ENCODE measurements at places on chromosomes 11 and 22. TPM values are rescaled to one million over a fixed set of nuclear protein-coding genes. Genes with fewer than 3 reads are reported as not detected.

- no peak for DNase-seq
These were observed 30.1 kb downstream of the RCN1 start for GRCh38 chr11:32121012-32121411.

GRCh38 chr22:29093501-29094300 lies 20.9 kb downstream of the KREMEN1 start:
- DNase-seq, result no peak

DNA sequence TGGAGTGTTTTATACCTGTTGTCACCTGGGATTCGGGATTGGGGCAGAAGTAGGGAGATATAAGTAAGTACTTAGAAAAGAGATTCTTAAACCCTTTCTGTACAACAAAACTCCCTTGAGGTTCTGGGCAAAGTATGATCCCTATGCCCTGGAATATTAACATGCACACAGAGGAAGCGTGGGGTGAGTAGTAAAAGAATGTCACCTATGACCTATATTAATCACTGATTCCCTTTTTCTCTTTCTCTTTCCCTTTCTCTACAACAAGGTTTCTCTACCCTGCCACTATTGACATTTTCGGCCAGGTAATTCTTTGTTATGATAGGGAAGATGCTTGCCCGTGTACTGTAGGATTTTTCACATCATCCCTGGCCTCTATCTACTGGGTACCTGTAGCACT lies 209.7 kb upstream of the PLET1 start:
- DNase-seq, result no peak

GRCh38 chr22:20794650-20795413 lies 20.9 kb downstream of the SERPIND1 start:
- DNase-seq, result no peak

GRCh38 chr22:39098576-39098975 lies 1.5 kb downstream of the APOBEC3H start:
- DNase-seq, result no peak

DNA sequence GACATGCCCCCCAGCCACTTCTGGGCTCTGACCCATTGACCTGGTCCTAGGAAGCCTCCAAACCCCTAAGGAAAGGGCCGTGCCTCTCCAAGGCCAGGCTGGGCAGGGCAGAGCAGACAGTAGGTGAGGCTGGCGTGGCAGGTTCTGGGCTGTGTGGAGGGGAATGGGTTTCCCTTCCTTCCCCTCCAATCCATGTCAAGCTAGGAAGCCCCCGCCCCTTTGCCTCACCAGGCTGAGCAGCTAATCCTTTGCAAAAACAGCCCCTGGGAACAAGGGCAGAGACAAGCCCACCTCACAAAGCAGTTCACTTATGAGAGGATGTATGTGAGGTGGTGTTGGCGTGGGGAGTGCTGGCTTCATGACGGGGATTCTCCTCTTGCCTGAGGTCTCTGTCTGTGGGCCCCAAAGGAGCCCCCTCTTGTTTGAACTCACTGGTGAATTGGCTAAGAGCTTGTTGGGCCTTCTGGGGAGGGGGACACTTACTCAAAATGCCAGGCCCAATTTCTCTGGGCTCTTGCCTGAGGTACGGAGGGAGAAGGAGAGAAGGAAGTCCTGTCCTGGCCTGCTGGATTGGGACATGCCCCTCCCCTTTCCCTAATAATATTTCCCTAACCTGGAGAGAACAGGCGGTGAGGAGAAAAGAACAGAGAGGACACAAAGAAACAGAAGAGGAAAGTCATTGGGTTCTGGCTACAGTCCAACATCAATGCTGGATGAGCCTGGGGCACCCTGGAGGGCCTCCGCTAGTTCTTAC lies 1.6 kb upstream of the TRIM29 start:
- DNase-seq, result no peak

- DNase-seq, result no peak
These were observed 60.2 kb downstream of the MICAL3 start for GRCh38 chr22:17964156-17964555.

- no peak for DNase-seq
These were observed 15.5 kb upstream of the DEPDC7 start for GRCh38 chr11:33000181-33000580.

DNA sequence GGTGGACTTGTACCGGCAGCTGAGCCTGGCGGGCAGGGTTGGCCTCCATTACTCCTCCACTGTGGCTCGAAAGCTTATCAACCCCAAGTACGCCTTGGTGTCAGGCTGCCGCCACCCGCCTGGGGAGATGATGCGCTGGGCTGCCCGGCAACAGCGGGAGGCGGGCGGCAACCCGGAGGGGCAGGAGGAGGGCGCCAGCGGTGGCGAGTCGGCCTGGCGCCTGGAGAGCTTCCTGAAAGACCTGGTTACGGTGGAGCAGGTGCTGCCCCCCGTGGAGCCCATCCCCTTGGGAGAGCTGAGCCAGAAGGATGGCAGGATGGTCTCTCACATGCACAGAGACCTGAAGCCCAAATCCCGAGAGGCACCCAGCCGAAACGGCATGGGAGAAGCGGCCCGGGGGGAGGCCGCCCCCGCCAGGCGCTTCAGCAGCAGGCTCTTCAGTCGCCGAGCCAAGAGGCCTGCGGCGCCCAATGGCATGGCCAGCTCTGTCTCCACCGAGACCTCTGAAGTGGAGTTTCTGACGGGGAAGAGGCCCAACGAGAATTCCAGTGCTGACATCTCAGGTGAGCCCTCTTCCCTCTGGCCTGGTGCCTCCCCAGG lies 26.7 kb downstream of the FAM83F start:
- no peak for DNase-seq

MPEG1 gene
- total RNA-seq, result 0.52 TPM

CD3E gene
- total RNA-seq, result 371 TPM

NXPE2 gene
- not detected for total RNA-seq

STK33 gene
- 1.5 TPM for total RNA-seq

SOX6 gene
- 0.03 TPM for total RNA-seq

MFRP gene
- not detected for total RNA-seq

RAB1B gene
- total RNA-seq, result 125 TPM

DDIAS gene
- total RNA-seq, result 19.5 TPM

POU2AF1 gene
- total RNA-seq, result 10.8 TPM

Measured in activated T-cell treated with anti-CD3 and anti-CD28 coated beads, Interleukin-2, amount 50 U/mL, for 4 hours (primary cell).